ENCODE measurements at places on chromosomes 6 and 20.

GRCh38 chr6:15404685-15404980 is 158.8 kb downstream of the JARID2 start:
- DNase-seq = no peak

DNA sequence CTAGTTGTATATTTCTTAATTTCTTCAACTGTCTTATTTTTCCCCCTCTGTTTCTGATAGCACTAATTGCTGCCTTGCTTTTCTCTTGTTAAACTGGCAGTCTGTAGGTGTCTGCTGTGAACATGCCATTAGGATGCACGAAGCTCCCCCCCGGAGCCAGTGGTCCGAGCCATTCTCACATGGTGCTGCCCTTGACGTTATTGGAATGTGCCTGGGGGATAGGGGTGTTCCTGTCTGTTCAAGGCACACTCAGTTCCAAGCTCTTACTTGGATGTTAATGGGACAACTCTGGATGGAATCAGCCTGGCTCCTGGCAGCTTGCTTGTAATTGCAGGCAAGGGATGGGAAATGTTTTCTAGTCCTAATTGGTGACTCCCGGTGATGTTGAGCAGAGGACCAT is 68.4 kb downstream of the RREB1 start:
- DNase-seq = no peak

DNA sequence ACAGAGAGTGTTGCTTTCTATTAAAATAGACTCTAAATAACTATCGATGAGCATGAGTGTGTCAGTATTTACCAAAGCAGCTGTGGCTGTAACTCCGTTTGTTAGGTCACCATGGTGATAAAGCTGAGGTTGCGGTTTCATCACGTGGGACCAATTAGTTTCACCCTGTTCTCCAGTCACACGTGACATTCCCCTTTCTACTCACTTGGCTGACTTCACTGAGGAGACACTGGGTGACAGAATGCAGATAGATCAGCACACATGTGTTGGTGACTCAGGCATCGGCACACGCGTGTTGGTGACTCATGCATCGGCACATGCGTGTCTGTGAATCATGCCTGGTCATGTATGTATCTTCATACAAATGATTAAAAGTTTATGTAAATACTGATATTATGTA is 285.4 kb downstream of the THBS2 start:
- no peak for DNase-seq

DNA sequence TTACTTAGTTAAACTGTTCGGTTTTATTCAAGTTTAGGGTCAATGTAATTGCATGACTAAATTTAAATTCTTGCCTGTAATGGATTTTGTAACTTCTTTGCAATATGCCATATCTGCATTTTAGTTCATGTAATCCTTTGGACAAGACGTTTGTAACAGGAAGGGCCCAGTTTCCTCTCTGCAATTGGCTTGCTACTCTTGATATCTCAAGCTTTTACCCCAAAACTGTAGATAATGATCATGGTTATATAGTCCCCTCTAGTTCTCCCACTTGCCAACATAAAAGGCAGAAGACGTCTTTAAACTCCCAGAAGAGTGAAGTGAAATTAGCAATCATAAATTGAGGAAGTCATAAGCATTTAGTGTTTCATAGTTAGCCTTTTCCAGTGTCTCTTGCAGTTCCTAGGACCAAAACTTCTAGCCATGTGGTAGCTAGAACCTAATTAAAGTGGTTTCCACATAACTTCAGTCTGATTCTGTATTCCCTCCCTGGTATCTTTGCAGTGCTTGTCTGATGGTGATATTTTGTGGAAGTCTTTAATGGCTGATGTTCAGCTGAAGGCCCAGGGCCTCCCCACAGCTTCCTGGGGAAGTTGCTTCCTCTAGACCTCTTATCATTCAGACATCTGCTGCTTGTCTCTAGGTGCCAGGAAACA is 117.8 kb upstream of the SUPT3H start:
- no peak for DNase-seq

GRCh38 chr20:16749573-16749972 is 1.4 kb downstream of the OTOR start:
- DNase-seq = no peak

All from activated T-helper 1 cell treated with Interleukin-2 at 50 U/mL for 16 hours (primary cell).